ENCODE measurements at places on chromosomes 13 and 19.

GRCh38 chr19:2923510-2923909 lies 21.3 kb downstream of the ZNF77 start:
- no peak for DNase-seq

GRCh38 chr19:42270346-42271044 lies 1.4 kb downstream of the CIC start:
- peak; percentile 61 for DNase-seq

GRCh38 chr19:54062643-54063042 lies 1.1 kb downstream of the VSTM1 start:
- DNase-seq = no peak

DNA sequence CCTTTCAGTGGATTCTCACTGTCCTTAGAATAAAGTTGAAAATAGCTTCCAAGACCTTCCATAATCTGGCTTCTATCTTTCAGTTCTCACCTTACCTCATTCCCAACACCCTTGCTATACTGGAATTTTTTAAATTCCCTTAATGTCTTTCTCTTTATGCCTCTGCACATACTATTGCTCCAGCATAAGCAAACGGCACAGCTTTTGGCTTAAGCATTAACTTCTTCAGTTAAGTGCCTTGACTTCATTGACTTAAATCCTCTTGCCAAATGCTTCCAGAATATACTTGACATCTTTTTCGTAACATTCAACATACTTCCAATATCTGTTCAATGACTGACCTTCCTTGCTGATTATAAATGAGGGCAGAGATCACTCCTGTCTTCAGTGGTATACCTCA lies 34.0 kb downstream of the SERPINE3 start:
- DNase-seq = no peak

DNA sequence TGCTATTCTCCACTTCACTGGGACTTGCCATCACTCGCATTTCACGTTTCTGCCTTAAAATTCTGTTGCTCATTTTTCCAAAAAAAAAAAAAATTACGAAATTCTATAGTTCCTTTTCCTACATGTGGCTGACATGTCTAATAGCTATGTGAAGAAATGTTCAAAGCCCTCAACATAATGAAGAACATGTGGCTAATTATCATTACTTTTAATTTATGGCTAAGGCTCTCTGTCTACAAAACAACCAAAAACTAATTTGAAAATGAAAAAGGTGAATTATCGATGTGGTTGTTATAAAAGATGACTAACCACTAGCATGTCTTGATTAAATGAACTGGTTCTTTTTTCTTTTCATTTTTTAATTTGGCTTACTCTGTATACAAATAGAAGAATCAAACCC lies 940.0 kb downstream of the EFNB2 start:
- DNase-seq = no peak

- no peak for DNase-seq
These were observed 94.2 kb downstream of the ZDHHC20 start for GRCh38 chr13:21364916-21365315.

DNA sequence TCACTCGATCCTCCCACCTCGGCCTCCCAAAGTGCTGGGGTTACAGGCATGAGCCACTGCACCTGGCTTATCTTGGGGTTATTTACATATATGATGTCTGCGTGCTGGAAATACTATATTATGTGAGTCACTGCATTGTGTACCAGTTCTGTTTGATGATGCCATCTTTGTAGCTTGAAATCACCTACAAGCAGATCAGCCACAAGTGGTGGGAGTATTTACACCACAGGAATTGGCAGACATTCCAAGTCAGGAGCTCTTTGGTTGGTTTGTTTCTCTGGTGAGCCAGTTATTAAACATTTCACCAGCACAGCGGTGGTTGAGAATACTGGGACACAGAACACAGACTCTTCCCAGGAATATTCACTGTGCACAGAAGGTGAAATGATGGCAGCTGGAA lies 4.5 kb upstream of the TIMM44 start:
- DNase-seq = peak; percentile 35

DNA sequence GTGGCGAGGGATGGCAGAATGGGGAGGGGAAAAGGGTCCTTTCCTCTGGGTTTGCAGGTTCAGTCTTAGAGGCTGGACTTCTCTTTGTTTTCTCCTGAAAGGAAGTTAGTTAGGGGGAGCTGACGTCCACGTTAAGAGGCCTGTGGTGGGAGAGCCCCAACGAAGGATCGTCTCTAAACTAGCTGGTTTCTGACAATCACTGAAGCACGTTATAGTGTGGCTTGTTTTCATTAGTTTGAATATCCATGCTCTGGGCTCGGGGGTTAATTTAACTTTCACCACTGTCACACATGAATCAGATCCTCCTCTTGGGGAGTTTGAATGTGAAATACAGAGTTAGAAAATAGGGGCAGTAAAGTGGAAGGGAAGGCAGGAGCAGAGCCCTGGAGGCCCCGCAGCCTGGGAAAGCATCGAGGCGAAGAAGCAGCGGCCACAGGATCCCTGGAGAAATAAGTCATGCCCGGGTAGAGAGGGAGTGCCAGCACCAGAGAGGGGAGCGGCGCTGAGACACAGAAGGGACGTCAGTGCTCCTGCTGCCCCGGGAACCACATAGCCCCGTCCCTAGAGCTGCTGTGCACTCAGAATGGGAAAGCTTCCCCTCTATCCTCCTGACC lies 31.1 kb upstream of the AMER2 start:
- no peak for DNase-seq

GRCh38 chr13:69857183-69857821 lies 250.3 kb upstream of the ATXN8OS start:
- DNase-seq = peak; percentile 49

DNA sequence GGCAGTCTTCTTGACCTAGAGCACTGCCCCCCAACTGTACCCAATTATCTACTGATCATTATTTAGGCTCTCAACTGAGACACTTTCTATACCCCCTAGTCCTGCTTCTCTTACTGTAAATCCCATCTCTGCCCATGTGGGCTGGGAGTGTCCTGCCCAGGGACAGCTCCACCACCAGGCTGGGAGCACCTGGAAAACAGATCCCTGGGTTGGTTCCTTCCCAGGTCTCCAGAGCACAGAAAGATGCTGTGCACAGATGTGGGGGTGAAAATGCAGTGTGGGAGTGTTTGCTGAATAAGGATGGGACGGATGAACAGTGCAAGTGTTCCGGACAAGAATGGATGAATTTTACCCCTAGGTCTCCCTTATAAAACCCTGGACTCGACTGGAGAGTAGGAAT lies 12.7 kb downstream of the CYP4F2 start:
- DNase-seq = no peak

DNA sequence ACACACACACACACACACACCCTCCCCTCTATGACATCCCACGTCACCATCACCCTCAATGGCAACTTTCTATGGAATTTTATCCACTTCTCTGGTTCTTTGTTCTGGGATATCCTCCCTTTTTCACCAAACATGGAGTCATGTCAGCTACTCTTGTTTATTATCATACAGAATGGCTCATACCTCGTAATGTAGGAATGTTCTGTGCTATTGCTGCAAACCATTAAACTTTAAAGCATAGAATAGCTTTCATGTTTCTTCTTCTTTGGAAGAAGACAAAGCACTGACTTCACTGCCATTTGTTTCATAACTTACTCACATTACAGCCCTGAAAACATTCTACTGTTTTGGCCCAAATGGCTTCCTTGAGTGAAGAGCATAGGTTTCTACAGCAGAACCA lies 163.4 kb downstream of the FOXO1 start:
- DNase-seq = no peak

DNA sequence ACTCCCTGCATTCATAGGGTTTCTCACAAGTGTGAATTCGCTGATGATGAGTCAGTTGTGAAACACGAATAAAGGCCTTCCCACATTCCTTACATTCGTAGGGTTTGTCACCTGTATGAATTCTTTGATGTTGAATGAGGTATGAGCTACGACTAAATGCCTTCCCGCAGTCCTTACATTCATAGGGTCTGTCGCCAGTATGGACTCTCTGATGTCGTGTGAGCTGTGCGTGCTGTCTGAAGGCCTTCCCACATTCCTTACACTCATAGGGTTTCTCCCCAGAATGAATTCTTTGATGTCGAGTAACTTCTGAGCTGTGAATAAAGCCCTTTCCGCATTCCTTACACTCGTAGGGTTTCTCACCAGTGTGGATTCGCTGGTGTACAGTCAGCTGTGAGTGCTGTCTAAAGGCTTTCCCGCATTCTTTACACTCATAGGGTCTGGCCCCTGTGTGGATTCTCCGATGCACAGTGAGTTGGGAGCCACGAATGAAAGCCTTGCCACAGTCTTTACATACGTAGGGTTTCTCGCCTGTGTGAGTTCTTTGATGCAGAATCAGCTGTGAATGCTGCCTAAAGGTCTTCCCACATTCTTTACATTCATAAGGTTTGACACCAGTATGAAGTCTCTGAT lies 30.5 kb upstream of the COX7A1 start:
- peak; percentile 61 for DNase-seq

DNA sequence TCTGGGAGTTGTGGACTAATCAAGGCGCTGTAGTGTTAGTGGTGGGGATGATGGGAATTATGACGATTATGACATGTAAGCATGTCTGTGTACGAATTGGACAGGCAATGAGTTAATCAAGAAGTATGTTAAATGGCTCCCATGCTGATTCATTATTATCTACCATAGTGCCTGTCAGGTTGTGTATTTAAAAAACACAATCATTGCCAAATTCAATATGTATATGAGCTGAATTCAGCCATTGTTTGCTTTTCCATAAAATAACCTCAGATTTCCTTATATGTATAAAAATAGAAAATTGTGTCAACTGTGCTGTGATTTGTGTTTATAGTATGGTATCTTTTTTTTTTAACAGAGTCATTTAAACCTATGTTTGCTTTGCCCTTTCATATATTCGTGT lies 37.1 kb downstream of the PCCA start:
- no peak for DNase-seq

DNA sequence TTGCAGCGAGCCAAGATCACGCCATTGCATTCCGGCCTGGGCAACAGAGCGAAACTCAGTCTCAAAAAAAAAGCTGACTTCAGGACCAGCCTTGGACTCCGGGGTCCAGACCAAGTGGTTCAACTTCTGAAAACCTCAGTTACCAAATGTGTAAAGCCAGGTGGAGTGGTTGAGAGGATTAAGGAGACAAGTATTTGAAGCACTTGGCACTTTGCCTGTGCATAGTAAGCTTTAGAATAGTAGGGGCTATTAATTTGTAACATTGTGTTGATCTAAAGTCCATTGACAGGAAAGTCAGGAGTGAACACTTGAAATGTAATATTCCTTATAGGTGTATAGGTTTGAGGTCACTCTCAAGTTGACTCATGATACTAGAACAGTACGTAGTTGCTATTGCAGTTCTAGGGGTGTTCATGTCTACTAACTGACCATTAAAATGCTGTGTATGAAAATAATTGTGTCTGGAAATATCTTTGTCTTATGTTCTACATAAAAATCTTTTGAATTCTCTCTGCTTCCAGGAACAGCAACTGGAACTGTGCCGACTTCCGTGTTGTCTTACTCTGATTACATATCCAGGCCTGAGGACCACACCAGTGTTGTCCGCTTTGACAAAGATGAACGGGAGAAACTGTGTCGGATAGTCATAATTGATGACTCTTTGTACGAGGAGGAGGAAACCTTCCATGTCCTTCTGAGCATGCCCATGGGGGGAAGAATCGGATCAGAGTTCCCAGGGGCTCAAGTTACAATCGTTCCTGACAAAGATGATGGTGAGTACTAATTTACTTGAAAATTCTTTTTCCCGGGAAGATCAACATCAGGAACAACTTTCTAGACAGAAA lies 97.4 kb downstream of the FREM2 start:
- DNase-seq = no peak

- DNase-seq = no peak
These were observed 1.3 kb downstream of the TFDP1 start for GRCh38 chr13:113585896-113586295.

DNA sequence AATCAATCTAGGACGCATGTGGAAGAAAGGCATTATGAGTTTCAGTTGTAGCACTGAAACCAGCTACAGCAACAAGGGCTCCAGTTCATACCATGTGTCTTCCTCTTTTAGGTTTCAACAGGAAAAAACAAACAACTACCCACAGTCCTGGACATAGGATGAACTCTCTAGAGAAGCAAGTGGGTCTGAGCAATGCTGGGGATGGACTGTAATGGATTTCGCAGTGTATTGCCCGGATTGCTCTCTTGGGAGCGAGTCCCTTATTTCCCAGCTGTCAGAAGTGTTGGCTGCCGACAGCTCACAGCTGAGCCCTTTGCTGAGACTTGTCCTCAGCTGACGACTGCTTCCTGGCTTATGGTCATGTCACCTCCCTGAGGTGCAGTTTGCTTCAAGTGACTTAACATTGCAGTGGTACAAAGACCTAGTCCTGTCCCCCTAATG lies 12.1 kb upstream of the MYCBP2 start:
- DNase-seq = no peak

DNA sequence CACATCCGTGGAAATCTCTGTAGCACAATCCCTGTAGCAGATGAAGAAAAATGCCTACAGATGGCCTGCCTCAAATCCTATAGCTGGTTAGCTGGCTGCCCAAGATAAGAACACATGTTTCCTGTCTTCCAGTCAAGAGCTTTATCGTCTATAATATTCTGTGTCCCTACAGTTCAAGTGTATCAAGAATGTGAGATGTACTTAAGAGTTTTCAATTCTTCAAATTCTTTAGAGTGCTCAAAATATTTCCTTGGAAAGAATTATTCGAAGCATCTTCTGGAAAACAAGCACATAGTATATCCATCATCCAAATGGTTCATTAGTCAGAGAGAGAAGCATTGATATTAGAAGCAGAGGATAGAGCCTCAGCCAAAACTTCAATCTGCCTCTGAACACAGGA lies 239.8 kb downstream of the COG6 start:
- DNase-seq = no peak

DNA sequence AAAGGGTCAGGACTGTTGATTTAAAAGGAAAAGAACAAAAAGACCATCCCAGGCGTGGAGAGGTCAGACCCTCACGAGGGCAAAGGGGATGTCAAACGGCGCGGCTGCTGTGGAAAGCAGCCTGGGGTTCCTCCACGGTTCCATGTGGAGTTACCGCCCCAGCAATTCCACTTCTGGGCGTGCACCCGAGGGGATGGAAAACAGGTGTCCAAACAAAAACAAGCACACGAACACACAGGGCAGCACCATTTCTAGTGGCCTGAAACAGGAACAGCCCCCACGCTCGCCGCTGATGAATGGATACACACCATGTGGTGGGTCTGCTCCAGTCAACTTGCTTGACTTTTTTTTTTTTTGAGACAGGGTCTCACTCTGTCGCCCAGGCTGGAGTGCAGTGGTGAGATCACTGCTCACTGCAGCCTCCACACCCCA lies 11.2 kb downstream of the AP3D1 start:
- DNase-seq = no peak
